ENCODE measurements at places on chromosomes 3 and 15. TPM values are rescaled to one million over a fixed set of nuclear protein-coding genes. Genes with fewer than 3 reads are reported as not detected.

- no peak for DNase-seq
Measured at GRCh38 chr3:191342411-191342810, 12.1 kb upstream of the UTS2B start.

DNA sequence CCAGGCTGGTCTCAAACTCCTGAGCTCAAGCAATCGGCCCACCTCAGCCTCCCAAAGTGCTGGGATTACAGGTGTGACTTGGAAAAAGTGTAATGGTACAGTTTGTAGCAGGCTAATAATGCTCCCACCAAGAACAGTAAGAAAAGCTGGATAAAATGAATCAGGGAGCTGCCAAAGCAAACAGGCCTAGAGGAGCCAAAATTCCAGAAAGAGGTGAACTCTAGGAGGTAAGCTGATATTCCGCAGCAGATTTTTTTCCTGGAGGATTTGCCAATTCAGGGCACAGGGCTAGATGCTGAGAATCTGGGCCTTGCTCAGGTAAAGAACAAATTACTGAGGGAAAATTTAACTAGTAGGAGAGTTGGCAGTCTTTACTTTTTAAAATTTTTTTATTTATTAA is 11.0 kb upstream of the PCYT1A start:
- no peak for DNase-seq

GRCh38 chr3:186705882-186706780 is 11.0 kb upstream of the KNG1 start:
- peak; percentile 81 for DNase-seq

DAZL gene
- total RNA-seq: 0.07 TPM

- no peak for DNase-seq
Measured at GRCh38 chr3:127304121-127304744, 16.4 kb upstream of the PRR20G start.
